Activated naive CD4-positive, alpha-beta T cell treated with anti-CD3 and anti-CD28 coated beads, Interleukin-2, amount 10 ng/mL, durations not matched to agents 7 days and 5 days (primary cell): ENCODE measurements at places on chromosomes 16 and 17.

- peak; percentile 55 for DNase-seq
Observed at GRCh38 chr16:49491771-49492761, 118.5 kb downstream of the C16orf78 start.

- no peak for DNase-seq
Observed at GRCh38 chr17:2602597-2603017, 9.2 kb downstream of the PAFAH1B1 start.

DNA sequence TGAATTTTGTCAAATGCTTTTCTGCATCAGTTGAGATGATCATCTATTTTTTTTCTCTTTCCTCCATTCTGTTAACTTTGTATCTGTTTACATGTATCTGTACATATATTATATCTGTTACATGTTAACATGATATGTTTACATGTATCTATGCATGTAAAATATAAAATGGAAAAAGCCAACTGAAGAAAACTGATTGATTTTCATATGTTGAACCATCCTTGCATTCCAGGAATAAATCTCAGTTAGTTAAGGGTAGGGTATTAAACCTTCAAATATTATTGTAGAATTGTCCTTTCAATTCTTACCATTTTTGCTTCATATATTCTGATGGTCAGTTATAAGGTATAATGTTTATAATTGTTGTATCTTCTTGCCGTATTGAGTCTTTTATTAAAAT, 336.1 kb downstream of the ZFHX3 start:
- DNase-seq: no peak

DNA sequence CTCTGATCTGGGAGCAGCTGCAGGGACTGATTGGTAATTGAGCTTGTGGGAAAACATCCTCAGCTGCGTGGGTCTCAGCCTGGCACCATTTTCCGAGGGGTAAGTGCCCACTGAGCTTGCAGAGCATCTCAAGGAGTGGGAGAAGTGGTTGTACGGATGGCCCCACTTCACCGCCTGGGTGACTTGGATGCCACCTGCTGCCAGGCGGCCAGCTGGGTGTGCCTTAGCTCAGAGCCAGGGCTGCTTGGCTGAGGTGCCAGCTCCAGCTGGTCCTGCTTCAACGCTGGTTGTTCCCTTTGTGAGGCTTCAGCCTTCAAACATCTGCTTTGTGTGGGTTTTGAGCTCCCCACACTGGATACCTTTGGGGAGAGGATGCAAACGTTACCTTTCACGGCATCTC, 482.7 kb upstream of the EEF2KMT start:
- DNase-seq: no peak

GRCh38 chr17:80864751-80865150, 126.9 kb upstream of the CHMP6 start:
- DNase-seq: no peak

DNA sequence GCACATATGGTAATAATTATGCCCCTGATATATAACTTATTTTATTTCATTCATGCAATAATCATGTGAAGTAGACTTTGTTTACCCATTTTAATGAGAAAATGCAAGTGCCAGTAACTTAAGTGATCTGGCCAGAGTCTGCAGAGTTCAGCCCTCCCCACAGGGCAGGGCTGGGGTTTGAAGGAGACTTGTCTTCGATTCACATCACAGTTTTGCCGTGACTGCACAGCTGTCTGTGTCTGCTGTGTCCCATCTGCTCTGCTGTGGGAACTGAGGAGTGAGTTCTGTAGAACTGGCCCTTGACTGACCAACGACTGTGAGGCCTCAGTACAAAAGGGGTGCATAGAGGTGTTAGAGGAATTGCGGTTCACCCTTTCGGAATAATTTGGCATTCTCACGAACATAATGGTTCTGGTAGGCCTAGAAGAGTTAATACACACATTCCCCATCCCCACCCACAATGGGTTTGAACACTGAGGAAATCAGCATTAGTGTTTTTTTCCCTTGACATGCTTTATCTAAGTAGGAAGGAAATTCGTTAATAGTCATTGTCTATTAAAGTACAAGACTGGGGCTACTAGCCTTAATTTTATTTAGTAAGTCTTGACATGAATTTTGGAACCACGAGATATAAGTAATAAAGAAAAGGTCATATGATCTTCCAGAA, 113.6 kb upstream of the MON1B start:
- DNase-seq: no peak

DNA sequence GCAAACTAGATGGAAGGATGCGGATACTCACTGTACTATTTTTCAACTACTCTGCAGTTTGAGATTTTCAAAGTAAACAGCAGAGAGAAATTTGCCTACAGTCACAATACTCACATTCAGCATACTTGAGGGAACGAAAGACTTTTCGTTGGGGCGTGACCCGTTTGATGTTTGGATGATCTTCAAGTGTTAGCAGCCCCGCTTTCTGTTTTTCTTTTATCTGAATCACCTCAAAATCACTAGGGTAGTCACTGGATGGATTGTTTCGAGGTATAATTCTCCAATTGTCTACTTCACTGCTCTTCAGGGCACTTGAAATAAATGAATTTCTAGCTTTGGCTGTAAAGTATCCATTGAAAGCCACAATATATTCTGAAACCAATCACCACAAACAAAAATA, 17.8 kb downstream of the MBTPS1 start:
- no peak for DNase-seq

- DNase-seq: no peak
Observed at GRCh38 chr17:45009676-45010467, 41.6 kb downstream of the DCAKD start.

DNA sequence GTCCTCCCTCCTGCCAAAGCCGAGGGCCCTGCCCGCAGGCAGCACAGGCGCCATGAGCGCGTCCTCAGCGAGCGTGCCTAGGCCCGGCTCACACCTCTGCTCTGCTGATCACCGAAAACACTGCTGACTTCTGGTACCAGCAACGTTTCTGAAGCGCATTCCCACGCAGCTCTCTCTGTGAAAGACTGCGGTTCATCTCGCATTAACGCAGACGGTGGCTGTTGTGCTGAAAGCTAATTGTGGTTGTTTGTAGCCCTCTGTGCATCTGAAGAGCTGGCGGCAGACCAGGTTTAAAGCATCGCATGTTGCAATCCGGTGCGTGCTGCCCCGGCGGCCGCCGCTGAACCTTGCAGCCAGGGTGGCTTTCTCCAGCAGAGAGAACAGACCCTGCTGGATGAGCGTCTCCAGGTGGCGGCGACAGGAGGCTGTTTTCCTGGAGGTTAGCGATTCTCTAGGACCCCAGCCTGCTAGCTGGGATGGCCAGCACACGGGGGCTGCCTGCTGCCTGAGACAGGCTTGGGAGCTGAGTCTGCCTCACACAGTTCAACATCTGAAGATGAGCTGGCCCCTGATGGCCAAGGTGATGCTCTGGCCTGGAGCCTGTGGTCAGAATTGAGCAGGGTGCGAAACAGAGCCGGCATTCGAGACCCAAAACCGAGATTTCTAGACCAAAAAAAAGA, 49.8 kb upstream of the CHMP6 start:
- DNase-seq: no peak

GRCh38 chr16:75236736-75237397, 14.6 kb downstream of the BCAR1 start:
- no peak for DNase-seq

- DNase-seq: no peak
Observed at GRCh38 chr16:70676675-70677498, 9.0 kb downstream of the MTSS2 start.

DNA sequence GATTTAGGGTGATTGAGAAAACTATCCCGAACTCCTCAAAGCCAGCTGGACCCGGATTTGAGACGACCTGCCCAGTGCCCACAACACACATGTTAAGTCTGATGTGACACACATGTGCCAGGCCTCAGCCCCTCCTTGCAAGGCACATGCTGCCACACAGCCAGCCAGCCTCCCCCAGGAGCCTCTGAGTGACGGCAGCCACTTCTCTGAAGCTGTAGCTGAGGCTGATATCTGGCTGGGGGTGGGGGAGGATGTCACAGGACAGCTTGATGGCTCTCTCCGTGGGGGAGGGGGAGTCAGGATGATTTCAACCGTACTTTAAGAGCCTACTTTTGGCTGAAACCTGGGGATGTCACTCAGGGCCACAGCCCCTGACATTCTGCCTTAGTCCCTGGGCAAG, 40.9 kb downstream of the SRCIN1 start:
- no peak for DNase-seq

GRCh38 chr17:19727501-19728078, 11.2 kb upstream of the SLC47A2 start:
- DNase-seq: no peak

DNA sequence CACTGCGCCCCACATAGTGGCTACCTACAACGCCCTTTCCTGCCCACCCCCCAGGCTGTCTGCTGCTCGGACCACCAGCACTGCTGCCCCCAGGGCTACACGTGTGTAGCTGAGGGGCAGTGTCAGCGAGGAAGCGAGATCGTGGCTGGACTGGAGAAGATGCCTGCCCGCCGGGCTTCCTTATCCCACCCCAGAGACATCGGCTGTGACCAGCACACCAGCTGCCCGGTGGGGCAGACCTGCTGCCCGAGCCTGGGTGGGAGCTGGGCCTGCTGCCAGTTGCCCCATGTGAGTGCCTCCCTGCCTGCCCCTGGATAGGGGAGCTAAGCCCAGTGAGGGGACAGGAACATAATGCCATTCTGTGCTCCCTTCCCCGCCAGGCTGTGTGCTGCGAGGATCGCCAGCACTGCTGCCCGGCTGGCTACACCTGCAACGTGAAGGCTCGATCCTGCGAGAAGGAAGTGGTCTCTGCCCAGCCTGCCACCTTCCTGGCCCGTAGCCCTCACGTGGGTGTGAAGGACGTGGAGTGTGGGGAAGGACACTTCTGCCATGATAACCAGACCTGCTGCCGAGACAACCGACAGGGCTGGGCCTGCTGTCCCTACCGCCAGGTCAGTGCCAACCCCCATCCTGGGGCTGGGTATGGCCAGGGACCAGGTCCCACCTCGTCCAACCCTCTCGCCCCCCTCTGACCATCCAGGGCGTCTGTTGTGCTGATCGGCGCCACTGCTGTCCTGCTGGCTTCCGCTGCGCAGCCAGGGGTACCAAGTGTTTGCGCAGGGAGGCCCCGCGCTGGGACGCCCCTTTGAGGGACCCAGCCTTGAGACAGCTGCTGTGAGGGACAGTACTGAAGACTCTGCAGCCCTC, 7.1 kb downstream of the GRN start:
- DNase-seq: no peak

- DNase-seq: no peak
Observed at GRCh38 chr17:15122857-15123256, 142.3 kb downstream of the PMP22 start.

GRCh38 chr17:80892900-80893603, 98.6 kb upstream of the CHMP6 start:
- DNase-seq: peak; percentile 46

- DNase-seq: no peak
Observed at GRCh38 chr16:4689091-4689671, 4.2 kb upstream of the NUDT16L1 start.

- DNase-seq: no peak
Observed at GRCh38 chr17:27282054-27282551, 11.8 kb upstream of the WSB1 start.

DNA sequence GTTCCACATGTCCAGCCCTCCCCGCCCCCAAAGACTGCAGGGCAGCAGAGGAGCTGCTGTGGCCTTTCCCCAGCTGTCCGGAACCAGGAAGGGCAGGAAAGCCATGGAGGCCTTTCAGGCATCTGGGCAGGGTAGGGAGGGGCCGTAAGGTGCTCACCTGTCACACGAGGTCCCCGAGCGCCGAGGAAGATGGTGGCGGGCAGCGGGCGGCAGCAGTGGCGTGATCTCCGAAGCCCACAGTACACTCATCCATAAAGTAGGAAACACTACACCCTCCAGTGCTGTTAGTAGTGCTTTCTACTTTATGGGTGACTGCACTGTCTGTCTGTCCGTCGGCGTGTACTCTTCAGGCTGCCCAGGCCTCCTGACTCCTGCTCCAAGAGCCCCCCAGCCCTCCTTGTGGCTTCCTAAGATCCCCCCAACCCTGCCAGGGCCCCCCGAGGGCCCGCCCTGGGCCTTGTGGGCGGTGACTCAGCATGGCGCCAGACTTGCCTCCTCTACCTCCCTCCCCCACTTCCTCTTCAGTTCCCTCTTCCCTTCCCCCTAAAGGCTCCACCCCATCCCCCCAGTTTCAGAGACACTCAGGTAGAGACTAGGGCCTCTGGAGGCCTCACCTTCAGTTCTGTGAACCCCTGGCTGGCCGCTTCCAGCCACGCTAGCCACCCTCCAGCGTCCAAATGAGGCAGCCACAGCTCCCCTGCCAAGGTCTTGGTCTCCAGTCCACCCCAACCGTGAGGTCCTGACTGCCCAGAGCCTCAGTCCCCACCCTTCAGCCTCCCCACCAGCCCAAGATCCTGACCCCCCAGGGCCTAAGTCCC, 2.6 kb upstream of the TSPOAP1 start:
- peak; percentile 81 for DNase-seq
